Thoracic aorta (tissue), 2 donors: ENCODE measurements at places on chromosomes 3 and 15.

DNA sequence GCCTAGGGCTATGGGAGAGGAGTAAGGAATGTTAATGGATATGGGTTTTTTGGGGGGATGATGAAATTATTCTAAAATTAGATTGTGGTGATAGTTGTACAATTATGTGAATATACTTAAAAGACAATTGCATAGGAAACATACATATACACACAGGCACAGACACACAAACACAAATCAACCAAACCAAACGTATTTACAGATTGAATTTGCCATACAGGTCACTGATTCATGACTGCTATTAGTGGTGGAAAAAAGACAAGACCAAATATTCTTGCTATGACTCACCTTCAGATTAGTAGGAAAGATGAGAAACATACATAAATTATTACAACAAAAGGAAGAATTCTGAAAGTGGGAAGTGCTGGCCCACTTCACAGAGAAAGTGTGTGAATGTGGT is 85.3 kb downstream of the C3orf38 start:
- no peak for DNase-seq

DNA sequence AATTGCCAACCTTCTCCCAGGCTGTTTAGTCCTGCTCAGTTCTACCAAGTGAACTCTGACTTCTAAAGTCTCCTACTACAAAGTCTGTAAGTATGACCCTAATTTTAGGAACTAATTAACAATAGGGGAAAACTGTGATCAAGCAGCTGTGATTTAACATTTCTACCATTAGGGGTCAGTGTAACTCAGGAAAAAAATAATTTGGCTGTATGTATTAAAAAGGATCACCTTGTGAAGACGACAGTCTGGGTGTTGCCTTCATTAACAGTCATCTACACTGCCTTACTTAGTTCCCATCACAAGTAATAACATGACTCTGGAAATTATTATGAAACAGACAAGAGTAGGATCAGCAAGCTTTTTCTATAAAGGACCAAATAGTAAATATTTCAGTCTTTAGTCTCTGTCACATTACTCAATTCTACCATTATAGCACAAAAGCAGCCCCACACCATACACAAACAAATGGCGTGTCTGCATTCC is 4.2 kb upstream of the NPHP3 start:
- no peak for DNase-seq

GRCh38 chr3:169675091-169675490 is 11.6 kb upstream of the MECOM start:
- no peak for DNase-seq

DNA sequence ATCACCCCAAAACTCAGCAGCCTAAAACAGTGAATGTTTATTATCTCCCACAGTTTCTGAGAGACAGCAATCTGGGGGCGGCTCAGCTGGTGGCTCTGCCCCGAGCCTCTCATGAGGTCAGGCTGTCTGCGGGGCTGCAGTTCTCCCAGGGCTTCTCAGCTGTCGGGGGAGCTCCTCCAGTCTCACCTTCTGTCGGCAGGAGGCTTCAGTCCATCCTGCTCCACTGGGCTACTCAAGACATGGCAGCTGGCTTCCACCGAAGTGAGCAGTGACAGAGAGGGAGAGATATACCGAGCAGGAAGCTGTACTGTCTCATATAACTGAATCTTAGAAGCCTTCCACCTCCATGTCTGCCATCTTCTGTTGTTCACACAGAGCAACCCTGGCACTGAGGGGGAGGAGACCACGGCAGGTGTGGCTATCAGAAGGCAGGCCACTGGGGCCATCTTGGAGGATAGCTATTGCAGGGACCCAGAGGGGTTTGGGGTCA is 72.8 kb upstream of the ITGA11 start:
- no peak for DNase-seq

GRCh38 chr3:67946436-67946835 is 292.0 kb upstream of the SUCLG2 start:
- DNase-seq, result no peak

- DNase-seq, result no peak
Measured at GRCh38 chr3:17030956-17031652, 146.3 kb downstream of the PLCL2 start.

- no peak for DNase-seq
Measured at GRCh38 chr3:61269435-61269834, 18.2 kb upstream of the FHIT start.

DNA sequence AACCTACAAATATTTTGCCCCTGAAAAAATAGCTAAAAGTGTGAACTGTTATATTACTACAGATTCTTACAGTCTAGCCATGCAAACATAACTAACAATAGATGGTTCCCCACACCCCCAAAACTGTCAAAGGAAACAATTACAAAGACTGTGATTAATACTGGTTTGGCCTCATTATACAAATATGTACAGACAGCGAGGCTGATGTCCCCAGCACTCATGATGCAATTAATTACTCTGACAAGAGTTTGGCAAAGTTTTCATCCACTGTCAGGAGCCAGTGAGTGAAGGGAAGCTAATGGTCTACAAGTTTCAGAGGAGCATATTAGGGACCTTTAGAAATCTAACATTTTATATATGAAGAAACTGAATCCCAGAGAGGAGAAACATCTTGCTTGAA is 61.0 kb downstream of the HMG20A start:
- DNase-seq, result no peak

- DNase-seq, result no peak
Measured at GRCh38 chr3:172776049-172776717, 25.7 kb downstream of the ECT2 start.

- DNase-seq, result no peak
Measured at GRCh38 chr15:69715210-69715609, 262.6 kb downstream of the RPLP1 start.

- DNase-seq, result no peak
Measured at GRCh38 chr3:188123170-188123905, 30.6 kb upstream of the LPP start.

- no peak for DNase-seq
Measured at GRCh38 chr3:58683466-58683865, 16.9 kb upstream of the FAM3D start.

DNA sequence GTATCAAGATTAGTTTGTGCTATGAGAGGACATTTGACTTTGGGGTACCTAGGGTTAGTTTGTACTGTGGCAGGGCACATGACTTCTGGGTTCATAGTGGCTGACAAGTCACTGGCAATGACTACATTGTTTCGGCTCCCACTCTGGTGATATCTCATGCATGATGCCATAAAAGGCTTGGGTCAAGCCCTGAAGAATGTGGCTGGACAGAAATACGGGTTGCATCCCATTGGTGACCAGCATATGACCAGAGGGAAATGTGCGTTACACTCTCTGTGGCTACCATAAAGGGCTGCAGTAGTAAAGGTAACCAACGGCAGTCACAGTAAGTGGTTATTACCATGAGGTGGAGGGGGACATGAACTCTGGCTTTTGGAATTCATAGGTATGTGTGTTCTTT is 18.4 kb downstream of the THOC7 start:
- DNase-seq, result no peak

DNA sequence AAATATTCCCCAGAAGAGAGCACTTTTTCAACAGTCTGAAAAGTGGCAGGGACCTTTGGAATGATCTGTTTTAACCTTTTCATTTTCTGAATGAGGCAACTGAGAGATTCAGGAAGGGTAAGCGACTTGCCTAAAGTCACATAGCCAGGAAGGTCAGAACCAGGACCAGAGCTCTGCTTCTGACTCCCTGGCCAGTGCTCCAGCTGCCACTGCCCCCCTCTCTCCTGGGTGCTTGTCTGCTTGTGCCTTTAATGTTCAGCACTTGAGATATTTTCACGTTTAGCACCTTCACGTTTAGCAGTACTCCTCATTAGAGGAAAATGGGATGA is 68.3 kb downstream of the SMAD3 start:
- DNase-seq, result no peak

DNA sequence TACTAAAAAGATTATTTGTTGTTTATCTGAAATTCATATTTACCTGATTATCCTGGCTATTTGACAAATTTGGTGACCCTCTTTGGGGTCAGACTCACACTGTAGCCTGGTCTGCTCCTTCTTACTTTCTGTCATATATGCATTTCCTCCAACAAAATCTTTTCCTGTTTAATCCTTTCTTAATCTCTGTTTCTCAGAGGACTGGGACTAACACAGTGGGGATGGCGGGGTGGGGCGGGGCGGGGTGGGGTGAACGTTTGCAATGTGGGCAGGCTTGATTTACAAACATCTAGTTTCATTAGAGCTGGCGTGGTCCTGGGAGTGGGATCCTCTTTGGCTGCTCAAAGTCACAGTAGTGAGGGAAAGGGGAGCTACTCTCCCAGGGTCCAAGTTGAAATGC is 35.3 kb upstream of the CDCP1 start:
- no peak for DNase-seq

GRCh38 chr3:147184794-147185193 is 221.5 kb downstream of the ZIC4 start:
- DNase-seq, result no peak

GRCh38 chr3:64021922-64022321 is 1.4 kb downstream of the PSMD6 start:
- no peak for DNase-seq
